DMS153 (cell line): ENCODE measurements at places on chromosomes 12 and 14.

GRCh38 chr14:35299708-35300107 lies 7.5 kb downstream of the PSMA6 start:
- no peak for DNase-seq

GRCh38 chr12:44654646-44655639 lies 221.2 kb downstream of the NELL2 start:
- DNase-seq, result peak; percentile 50

DNA sequence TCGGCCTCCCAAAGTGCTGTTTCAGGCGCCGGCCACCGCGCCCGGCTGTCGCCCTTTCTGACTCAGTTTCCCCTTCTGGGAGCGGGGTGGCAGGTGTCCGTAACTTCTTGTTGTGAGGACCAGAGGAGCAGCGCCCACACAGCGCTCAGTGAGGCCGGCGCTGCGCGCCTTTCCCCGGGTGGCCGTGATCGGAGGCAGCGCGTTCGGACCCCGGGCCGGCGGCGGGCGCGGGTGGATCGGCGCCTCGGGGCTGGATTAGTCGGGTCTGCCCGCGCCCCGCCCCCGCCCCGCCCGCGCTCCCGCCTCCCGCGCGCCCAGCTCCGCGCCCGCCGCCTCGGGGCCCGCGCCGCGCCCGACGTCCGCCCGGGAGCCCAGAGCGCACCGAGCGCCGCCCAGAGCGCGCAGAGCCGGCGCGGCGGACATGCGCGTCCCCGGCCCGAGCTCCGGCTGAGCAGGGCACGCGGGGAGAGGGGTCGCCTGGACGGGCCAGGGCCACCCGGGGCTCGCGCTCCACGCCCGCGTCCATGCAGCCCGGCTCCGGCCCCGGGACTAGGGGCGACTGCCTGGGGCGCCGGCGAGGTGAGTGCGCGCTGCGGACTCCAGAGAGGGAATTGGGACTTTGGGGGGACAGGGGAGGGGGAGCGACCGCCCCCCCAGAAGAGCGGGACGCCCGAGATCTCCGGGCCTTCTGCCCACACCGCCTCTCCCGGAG lies 50.6 kb downstream of the LRCOL1 start:
- peak; percentile 39 for DNase-seq

- DNase-seq, result no peak
Observed at GRCh38 chr12:95116341-95116740, 42.9 kb upstream of the NR2C1 start.

DNA sequence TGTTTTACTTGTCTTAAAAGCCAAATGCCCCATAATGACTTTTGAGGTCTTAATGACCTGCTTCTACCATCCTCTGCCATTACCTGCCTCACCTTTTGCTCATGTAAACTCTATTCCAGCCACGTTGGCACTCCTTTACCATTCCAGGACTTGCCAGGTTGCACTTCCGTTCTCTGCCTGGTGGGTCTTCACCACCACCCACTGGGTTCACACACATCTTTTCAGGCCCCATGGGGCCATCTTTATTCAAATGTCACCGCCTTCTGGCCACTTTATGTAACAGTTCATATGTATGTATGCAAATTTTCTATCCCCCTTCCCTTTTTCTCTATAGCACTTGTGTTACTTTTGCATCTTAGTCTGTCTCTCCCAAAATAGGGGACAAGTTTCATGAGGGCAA lies 57.7 kb downstream of the ATP2A2 start:
- no peak for DNase-seq

GRCh38 chr12:121096199-121096798 lies 36.4 kb upstream of the P2RX7 start:
- DNase-seq, result no peak

DNA sequence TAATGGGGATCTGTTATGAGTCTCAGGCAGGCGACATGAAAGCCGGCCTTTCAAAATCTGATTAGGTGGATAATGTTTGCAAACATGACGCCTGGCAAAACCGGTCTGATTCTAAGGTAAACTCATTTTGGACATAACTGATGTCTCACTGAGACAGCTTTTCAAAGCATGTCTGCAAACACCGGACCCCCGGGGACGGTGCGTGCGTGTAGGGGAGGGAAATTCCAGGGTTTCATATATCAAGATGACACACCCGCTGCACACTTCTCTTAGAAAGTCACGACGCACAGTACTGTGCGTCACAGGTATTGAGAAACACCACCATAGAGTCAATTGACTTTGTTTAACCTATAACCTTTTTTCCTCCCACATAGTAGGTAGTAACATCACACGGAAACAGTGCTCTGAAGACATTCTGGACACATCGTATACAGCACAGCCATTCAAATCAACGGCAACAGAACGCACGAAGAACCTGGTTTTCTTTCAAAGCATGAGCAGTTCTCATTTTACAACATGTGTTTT lies 43.9 kb upstream of the TESC start:
- DNase-seq, result peak; percentile 66

- DNase-seq, result no peak
Observed at GRCh38 chr12:131105351-131105735, 151.6 kb downstream of the ADGRD1 start.

GRCh38 chr12:9103050-9103849 lies 12.5 kb downstream of the A2M start:
- no peak for DNase-seq

GRCh38 chr14:100155049-100155621 lies 4.3 kb downstream of the DEGS2 start:
- no peak for DNase-seq

DNA sequence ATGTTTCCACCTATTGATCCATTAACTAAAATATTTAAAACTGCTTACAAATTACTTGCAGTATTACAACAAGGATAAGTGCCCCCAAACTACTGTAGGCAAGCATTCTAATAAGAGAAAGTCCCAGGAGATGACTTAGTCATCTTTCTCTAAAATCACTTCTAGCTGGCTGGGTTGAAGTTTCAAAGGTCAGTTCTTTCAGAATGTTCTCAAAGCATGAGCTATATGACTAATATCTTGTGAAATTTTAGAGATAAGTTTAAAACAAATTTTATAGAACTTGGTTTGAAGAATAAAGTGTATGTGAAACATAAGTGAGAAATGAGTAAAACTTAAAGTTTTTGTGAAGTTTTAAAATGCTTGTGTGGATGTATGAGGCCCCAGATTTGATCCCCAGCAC lies 24.3 kb upstream of the OR6J1 start:
- DNase-seq, result no peak

- no peak for DNase-seq
Observed at GRCh38 chr12:123389560-123390351, 5.8 kb downstream of the KMT5A start.

DNA sequence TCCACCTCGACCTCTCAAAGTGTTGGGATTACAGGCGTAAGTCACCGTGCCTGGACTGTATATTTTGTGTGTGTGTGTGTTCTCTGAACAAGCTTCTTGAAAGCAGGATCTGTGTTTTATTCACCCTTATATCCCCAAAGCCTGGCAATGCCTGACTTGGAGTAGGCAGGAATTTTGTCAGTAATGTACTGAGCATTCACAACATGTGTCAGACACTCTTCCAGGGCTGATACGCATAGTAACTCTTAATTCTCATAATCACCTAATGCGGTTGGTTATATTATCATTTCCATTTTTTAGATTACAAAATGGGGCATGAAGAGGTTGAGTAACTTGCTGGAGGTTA lies 50.4 kb upstream of the PLEKHG3 start:
- no peak for DNase-seq

DNA sequence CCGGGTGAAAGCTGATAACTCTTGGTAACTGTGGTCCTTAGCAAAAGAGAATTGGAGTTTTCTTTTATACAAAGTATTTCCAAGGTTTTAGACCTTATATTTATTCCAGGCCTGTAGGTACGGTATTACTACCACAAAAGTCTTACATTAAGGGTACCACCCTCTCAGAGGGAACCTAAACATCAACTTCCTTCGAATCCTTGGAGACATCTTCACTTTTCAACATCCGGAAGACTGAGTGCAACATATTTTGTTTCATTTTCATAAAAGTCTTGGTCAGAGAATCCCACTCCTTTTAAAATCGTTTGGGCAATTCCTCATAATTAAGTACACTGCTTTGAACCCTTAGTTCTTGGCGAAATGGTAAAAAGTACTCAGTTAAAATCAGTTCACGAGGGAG lies 1.2 kb downstream of the CNOT2 start:
- no peak for DNase-seq

GRCh38 chr12:112208301-112208910 lies 83.0 kb downstream of the TRAFD1 start:
- DNase-seq, result no peak
